ENCODE measurements at places on chromosomes 2 and 18. TPM values are rescaled to one million over a fixed set of nuclear protein-coding genes. Genes with fewer than 3 reads are reported as not detected.
A peak's percentile ranks its signal among the peaks of the same experiment; 100 is the strongest.

DNA sequence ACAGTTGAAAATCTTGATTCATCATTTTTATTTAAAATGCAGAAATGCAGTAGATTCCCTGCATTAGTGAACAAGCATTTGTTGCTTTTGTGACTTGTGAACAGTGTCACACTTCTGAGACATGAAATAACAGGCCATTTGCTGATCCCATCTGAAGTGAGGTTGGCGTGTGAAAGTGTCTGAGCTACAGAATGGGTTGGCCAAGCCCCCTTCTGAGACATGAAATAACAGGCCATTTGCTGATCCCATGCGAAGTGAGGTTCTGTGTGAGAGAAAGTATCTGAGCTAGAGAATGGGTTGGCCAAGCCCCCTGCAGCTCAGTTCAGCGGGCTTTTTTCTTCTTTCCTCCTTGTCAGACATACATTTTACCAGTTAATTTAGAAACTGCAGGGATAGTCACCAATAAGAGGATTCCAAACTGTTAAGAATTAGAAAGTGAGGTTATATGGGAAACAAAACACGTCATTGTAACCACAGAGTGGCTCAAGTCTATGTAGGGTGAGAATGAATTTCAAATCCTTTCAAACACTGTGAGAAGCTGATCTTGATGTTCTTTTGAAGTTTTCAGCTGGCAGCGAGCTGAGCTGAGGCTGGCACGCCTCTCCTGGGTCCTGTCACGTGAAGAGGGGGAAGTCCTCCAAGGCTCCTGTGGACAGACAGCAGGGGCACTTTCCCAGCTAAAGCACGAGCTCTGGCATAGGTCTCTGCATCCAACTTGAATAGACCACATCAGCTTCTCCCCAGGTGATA is 339.2 kb upstream of the SALL3 start:
- no peak for DNase-seq

GRCh38 chr2:170276925-170277629 is 99.1 kb downstream of the MYO3B start:
- DNase-seq, result no peak

DNA sequence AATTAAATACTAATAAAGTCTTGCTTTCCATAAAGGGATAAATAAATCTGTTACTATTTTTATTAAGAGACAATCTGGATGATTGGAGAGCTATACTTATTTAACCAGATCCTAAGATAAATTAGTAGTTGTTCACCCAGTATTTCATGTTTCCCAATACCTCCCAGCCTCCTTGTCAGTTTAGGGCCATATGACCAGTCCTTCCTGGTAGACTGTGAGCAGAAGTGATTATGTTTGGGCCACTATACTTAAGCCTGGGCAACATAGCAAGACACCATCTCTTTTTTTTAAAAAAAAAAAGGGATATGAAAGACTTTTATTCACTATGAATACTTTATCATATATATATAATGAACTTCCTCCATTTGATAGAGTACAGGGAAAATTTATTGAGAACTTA is 48.8 kb upstream of the PPM1B start:
- DNase-seq, result no peak

DNA sequence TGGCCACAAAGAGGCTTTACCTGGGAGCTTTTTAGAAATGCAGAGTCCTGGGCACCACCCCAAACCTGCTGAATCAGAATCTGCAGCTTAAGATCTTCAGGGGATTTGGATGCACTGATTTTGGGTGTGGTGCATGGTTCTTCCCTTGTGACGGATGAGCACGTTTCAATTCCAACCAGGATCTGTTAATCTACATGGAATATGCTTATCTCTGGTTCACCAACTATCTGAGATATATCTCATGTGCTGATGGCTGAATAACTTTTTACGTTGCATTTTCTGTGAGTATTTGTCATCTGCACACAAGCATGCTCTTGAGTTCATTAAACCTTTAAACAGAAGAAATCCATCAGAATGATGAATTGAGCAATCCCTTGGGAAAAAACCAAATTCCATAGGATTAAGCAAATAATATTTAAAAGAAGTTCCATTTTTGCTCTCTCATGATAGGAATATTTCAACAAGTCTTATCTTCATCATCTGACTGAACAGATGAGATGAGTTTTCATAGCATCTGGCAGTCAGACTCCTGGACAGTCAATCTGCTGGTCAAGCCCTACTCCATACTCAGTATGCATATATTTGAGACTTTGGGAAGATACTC is 120.6 kb downstream of the PLB1 start:
- no peak for DNase-seq

DNA sequence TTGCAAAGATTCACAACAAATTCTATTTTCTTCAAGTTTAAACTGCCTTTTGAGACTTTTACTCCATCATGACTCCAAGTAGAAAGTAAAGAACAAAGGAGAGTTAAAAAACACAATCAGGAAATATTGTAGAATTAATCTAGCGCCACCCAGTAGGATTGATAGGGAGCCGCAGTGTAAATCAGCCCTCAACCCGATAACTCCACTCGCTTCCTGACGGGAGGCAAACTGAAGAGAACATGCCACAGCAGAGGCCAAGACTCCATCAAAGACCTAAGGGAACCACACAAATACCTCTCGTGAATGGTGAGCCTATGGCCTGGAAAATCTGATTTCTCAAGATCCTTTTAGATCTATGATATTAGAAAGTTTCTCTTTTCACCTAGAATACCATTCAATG is 319.0 kb downstream of the STK39 start:
- DNase-seq, result no peak

- DNase-seq, result no peak
These were observed 25.8 kb downstream of the DNAJC27 start for GRCh38 chr2:24945907-24946306.

- DNase-seq, result no peak
These were observed 106.9 kb upstream of the OTOS start for GRCh38 chr2:240247241-240247867.

DNA sequence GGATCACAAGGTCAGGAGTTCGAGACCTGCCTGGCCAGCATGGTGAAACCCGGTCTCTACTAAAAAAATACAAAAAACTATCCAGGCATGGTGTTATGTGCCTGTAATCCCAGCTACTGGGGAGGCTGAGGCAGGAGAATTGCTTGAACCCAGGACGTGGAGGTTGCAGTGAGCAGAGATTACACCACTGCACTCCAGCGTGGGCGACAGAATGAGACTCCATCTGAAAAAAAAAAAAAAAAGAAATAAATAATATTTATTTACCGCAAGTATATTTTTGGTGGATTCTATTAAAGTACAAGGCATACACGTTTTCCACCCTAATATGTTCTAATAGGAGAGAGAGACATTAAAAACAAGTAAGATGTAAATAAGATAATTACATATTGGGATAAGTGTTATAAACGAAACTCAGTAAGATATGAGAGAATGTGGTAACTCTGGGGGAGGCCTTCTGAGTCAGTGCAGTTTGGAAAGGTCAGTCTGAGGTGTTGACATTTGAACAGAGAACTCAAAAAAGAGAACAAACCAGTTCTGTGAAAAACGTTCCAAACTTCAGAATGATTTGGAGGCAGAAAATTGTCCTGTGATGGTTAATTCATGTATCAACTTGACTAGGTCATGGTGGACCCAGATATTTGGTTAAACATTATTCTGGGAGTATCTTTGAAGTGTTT is 8.8 kb upstream of the POLI start:
- no peak for DNase-seq

DNA sequence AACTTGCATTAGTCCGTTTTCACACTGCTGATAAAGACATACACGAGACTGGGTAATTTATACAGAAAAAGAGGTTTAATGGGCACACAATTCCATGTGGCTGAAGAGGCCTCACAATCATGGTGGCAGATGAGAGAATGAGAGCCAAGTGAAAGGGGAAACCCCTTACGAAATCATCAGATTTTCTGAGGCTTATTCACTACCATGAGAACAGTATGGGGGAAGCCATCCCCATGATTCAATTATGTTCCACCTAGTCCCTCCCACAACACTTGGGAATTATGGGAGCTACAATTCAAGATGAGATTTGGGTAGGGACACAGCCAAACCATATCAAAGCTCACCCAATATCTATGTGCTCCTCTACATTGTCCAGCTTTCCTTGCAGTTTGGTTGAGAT is 16.0 kb upstream of the SERPINE2 start:
- DNase-seq, result no peak

DNA sequence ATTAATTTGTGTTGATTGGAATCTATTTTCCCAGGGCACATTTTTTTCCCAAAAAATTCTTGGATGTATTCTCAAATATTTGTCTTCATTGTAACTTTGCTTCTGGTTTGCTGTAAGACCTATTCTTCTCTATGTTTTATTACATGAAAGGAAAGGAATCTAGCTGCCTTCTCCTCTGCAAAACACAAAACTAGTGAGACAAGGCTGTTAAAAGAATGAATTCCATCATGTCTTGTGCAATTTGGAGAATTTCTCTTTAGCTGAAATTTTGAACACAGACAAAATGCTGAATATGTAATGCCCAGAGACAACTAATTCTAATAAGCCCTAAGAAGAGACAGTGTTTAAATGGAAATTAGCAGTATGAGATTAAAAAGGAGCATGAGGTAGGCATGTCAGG is 275.9 kb downstream of the CDH20 start:
- DNase-seq, result no peak

GRCh38 chr18:74114116-74114515 is 33.5 kb downstream of the FBXO15 start:
- no peak for DNase-seq

DNA sequence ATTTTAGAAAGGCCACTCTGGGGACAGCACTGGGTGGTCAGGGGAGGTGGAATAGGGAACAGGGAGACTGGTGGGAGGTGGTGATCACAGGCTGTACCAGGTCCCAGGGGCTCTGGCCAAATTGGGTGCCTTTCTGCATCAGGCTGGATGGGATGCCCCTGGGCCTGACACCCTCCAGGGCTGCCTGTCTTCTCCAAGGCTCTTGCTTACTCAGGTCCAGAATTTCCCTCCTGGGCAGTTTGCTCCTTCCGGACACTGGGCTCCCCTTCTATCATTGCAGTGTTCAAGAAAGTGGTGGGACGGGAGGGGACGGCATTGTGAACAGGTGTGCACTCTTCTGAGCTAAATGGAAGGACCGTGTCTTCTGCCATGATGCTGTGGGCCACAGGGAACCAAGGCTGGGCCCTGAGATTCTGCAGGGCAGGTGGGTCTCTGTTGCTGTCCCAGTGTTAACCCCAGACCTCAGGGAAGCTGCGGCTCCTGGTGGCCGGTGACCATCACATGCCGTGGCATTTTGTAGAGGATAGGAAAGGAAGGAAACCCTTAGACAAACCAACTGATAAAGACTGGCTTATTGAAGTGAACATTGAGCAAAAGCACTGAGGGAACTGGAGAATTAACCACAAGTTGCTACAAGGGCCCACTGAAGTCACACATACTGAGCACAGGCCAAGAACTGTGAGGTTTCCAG is 93.7 kb upstream of the HS6ST1 start:
- peak; percentile 8 for DNase-seq

DNA sequence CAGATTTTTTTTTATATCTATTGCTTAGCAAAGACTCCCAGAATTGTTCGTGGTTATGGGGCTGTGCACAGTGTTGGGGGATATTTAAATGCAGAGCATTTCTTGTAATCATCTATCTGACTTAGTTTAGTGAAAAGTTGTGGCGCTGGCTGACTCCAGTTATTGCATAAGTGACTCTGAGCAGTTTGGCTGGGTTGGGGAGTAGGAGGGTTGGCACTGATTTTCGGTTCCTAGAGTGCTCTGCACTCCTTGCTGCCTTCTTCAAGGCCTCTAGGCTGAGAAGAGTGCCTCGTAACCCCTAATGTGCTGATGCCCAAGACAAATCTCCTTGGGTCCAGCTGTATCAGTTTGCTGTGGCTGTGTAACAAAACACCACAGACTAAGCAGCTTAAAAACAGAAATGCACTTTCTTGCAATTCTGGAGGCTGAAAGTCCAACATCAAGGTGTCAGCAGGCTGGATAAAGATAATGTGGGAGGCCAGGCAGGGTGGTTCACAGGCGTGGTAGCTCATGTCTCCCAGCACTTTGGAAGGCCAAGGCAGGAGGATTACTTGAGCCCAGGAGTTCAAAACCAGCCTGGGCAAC is 6.5 kb upstream of the IMPA2 start:
- no peak for DNase-seq

- DNase-seq, result no peak
These were observed 183.5 kb downstream of the AGAP1 start for GRCh38 chr2:235677276-235677788.

CD8B gene
- total RNA-seq, result not detected

CHST9 gene
- total RNA-seq, result not detected

GAREM1 gene
- total RNA-seq, result 2.0 TPM

RAB6C gene
- not detected for total RNA-seq

UGT1A10 gene
- total RNA-seq, result not detected

CYP26B1 gene
- total RNA-seq, result 6.5 TPM

STARD6 gene
- total RNA-seq, result not detected

UPP2 gene
- total RNA-seq, result not detected

Measured in uterus (tissue), 4 donors.